ENCODE measurements at places on chromosomes 7 and 10.
A peak's percentile ranks its signal among the peaks of the same experiment; 100 is the strongest.

DNA sequence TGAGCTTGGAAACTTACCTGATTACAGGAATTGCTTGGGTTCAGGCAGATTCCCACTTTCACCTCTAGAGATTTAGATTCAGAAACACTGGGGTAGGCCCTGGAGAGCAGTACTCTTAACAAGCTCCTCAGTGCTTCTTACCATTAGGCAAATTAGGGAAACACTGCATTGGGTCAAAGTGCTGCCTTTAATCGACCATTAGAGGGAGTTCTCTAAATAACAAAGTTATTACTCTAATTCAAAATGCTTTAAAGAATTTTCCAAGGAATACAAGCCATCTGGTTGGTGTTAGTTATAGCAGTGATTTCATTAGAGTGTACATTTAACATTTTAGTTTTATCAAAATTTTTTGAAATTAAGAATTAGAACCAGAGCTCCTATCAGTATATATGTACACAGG lies 324.5 kb downstream of the GFRA1 start:
- DNase-seq, result no peak

GRCh38 chr10:20858292-20859124 lies 38.6 kb downstream of the NEBL start:
- DNase-seq, result peak; percentile 16

DNA sequence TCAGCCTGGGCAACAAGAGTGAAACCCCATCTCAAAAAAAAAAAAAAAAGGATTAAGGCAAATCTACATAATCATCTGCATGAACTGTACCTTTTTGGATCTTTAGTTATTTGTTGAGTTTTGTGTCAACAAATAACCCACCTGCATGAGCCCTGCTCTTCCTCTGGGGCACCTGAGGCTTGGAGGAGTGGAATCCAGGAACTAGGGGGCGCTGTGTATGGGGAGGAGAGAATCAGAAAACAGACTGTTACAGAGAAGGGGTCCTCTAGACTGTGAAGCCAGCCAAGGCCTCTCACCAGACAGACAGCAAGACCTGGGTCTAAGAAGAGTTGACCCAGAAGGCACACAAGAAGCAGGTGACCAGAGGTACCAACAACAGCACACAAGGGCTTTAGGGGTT lies 682.8 kb upstream of the NRP1 start:
- DNase-seq, result no peak

DNA sequence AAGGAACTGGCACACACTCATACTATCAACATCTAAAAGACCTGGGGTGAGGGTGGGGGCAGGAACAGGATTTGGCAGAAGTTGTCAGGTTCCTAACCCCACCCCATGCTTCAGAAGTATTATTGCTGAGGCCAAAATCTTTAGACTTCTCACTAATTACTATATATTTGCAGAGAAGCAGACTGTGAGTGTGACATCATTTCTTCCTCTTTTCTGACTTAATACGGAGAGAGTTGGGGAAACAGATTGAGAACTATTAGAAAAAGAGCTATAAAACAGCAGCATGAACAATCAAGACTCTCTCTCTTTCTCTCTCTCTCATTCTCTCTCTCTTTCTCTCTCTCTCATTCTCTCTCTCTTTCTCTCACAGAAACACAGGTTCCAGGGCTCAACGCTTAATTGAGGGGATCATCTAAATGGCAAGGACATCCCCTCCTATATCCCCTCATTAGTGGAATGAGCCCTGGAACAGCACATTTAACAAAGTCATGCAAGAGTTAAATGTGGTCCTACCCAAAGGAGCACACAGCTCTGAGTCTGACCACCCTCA lies 94.8 kb downstream of the KCNMA1 start:
- no peak for DNase-seq

DNA sequence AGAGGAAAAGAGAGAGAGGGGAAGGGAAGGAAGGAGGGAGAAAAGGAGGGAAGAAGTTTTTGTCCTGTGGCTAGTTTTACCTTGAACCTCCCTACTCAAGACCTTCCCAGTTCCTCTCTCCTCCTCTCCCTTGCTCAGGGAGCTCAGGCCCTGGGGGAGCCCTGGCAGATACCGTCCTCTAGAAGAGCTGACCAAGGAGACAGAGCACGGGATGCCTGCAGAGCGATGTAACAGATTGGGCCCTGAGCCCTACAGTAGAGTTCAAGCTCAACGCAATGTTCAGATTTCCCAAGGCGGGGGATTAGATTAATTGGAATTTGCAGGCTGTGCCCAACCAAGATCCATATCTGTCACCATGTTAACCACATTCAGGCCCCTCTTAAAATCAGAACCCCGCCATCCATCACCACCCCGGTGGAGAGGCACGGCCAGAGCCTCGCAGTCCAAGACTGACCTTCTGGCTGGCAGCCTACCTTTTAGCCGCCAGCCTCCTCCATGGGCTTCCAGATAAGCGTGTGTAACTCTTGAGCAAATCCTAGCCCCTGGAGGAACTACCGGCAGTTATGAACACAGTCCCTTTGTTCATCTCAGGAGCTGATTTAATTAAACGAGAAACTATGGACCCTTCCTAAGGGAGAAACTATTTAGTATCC lies 70.6 kb downstream of the KCNMA1 start:
- no peak for DNase-seq

- no peak for DNase-seq
Observed at GRCh38 chr10:60535427-60535826, 145.8 kb upstream of the ANK3 start.

GRCh38 chr10:48535416-48536155 lies 69.3 kb downstream of the ARHGAP22 start:
- no peak for DNase-seq

GRCh38 chr10:13942035-13942434 lies 355.3 kb downstream of the PRPF18 start:
- no peak for DNase-seq

GRCh38 chr10:6353526-6353925 lies 150.8 kb downstream of the PFKFB3 start:
- DNase-seq, result no peak

GRCh38 chr10:75773231-75773780 lies 341.9 kb downstream of the LRMDA start:
- DNase-seq, result no peak

- peak; percentile 15 for DNase-seq
Observed at GRCh38 chr10:67926951-67927350, 42.5 kb downstream of the SIRT1 start.

GRCh38 chr7:112160130-112160770 lies 45.9 kb downstream of the DOCK4 start:
- no peak for DNase-seq

DNA sequence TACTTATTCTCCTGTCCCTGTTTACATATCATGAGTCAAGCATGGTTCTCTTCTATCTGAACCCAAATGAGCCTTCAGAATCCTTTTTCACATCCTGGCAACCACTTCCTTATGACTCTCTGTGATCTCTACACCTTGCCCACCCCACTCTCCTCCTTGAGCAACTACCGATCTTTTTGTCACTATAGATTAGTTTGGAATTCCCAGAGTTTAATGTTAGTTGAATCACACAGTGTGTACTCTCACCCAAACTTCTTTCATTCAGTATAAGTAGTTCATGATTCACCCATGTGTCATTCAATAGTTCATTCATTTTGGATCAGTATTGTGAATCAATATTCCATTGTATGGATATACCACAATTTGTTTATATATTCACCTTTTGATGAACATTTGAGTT lies 55.3 kb downstream of the TFAM start:
- no peak for DNase-seq
